ENCODE measurements at places on chromosomes 3 and 15.
A peak's percentile ranks its signal among the peaks of the same experiment; 100 is the strongest.

DNA sequence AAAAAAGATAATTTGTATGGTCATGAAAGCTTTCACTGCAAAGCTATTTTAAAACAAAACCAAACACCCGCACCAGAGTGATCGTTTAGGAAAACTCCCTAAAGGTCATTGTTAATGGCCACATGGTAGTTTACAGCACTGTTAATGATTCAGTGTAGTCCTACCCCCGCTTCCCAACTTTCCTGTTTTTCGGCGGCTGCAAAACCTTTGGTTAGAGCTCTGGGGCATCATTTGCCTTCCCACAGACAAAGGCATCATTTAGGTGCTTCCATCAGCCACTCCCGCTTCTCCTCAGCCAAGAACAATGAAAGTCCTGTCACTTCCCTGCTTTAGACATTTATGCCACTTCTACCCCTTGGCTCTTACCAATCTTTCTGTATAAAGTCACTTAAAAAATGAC, 10.6 kb downstream of the MELTF start:
- no peak for DNase-seq

DNA sequence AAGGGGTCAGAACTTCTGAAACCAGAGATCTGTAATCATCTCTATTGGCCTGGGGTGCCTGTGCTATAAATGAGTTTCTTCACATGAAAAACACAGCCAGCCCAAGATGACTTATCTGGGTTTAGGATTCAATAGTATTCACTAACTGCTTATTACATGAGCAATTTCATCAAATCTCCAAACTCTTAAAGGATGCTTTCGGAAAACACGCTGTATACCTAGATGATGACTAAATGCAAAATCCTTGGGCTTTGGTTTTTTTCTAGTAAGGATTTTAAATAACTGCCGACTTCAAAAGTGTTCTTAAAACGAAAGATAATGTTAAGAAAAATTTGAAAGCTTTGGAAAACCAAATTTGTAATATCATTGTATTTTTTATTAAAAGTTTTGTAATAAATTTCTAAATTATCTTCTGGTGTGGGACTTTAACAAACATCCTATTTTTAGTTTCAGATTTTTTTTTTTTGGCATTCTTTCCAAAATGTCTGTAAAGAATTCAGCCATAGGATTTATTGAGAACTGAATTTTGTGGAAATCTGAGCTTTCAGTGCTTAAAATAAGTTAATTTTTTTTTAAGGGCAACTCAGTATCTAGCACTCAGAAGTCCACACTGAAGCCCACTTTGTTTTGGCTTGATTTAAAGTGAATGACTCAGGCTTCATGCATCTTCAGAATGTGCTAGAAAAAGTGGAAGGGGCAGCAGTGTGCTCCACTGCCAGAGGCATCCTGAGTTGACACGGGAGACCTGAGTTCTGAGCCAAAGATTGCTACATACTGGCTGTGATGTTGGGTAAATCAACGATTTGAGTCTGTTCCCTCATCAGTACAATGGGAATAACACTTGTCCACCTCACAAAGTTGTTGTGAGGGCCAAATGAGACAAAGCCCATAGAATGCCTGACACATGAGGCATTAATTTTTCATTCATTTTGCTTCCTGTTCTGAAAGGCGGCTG, 18.7 kb downstream of the TMEM43 start:
- peak; percentile 44 for DNase-seq

GRCh38 chr3:150292891-150293290, 115.2 kb upstream of the TSC22D2 start:
- no peak for DNase-seq

- no peak for DNase-seq
Observed at GRCh38 chr3:122917412-122917811, 110.2 kb downstream of the SEMA5B start.

DNA sequence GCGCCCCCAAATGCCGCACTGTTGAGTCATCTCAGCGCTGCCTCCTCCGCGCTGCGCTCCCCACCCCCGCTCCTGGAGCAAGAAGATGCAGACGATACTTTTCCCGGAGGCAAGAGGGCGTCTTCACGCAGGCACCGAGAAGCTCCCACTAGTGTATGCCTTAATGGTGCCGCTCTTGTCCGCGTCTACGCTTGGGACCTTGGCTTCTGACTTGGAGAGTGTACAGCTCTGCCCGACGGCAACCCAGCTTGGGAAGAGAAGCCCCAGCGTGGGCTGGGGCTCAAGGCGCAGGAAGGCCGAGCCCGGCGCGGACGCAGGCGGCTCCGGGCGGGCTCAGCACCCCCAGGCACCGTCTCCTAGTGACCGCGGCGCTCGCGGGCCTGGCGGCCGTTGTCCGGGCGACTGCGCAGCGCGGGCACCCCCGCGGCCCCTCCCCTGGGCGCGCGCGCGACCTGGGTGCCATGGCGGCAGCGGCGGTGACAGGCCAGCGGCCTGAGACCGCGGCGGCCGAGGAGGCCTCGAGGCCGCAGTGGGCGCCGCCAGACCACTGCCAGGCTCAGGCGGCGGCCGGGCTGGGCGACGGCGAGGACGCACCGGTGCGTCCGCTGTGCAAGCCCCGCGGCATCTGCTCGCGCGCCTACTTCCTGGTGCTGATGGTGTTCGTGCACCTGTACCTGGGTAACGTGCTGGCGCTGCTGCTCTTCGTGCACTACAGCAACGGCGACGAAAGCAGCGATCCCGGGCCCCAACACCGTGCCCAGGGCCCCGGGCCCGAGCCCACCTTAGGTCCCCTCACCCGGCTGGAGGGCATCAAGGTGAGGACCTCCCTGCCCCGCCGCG, at the start of gene P4HTM:
P4HTM (plus strand) TSS at position 446 of the 840 bp plus-strand sequence; CDS start at position 462, 16 bp downstream.
- DNase-seq = peak; percentile 93

GRCh38 chr3:169847896-169848295, 21.8 kb downstream of the LRRC31 start:
- no peak for DNase-seq

DNA sequence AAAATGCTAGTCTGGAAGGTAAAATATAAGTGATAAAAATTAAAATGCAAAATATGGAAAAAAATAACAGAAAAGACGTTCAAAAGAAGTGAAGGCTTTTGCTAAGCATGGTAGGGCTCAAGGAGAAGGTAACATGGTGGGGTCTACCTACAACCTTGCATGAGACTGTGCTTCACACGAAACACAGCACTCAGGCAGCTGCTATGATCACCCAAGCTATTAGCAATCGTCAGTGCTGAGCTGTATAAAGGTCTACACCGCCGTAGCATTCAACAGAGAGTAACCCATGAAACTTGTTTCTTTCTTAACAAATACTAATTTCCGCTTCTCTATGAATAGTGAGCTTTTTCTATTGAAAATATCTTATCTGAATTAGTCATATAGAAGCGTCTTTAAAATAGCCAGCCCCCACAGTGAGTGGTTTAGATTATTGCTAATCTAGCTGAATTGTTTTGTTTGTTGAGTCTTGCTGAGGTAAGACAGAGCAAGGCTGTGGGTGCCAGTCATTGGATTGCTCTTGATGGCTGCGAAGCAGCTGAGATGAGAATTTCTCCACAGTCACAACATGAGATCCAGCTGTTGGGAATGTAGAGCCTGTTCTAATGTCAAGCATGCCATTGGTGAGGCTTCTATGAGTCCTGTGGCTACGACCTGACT, 230.0 kb downstream of the KLF13 start:
- DNase-seq = no peak

- peak; percentile 8 for DNase-seq
Observed at GRCh38 chr3:126131881-126132750, 48.2 kb upstream of the SLC41A3 start.

DNA sequence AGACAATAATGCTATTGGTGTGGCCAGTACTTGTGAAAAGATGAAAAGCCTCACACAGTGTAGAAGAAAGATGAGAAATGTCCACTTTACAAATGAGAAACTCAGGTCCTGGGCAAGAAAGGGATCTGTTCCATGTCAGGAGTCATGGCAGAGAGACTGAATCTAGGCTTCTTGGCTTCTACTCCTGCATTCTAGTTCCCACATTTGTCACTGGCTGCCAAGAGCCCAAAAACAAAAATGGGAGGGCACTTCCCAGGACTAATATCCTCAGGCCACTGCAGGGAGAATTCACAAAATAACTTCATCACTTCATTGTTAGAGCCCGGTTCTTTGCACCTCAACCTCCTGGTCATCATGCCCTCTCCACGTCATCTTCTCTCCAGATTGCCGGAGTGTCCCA, 337.5 kb downstream of the NTRK3 start:
- DNase-seq = no peak

DNA sequence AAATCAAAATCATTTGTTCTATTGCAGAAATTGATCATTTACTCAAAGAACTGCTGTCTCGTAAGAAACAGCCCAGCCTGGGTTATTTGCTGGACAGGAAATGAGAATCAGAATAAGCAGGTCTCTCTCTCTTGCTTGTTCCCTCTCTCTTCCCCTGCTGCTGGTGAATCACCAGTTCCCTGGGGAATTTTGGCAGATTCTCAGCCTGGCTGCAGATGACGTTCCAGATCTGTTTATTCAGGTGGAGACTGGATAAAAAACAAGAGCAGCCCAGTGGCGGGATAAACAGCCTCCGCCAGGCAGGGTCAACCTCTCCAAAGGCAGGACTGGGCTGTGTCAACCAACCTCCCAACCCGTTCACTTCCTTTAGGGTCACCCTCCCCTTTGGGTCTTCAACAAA, 72.1 kb downstream of the LRIG1 start:
- DNase-seq = peak; percentile 71

GRCh38 chr3:17070161-17070959, 185.6 kb downstream of the PLCL2 start:
- peak; percentile 43 for DNase-seq

- no peak for DNase-seq
Observed at GRCh38 chr3:190058521-190059241, 62.0 kb downstream of the P3H2 start.

DNA sequence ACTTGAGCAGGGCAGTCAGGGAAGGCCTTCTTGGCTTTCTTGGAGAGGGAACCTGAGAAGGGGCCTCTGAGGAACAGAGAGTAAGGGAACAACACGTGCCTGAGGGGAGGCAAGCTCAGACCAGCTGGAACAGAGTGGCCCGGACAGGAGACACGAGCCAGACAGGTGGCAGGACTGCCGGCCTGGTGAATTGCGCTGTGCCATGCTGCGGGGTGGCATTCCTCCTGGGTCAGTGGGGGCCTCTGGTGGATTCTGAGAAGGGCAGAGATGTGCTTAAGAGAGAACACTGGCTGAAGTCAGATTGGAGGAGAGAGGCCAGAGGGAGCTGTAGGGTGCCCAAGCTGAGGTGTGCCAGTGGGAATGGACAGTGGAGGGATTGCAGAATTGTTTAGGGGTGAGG, 4.9 kb downstream of the CHAC1 start:
- peak; percentile 55 for DNase-seq

GRCh38 chr15:62899090-62899493, 143.5 kb upstream of the TPM1 start:
- DNase-seq = no peak

DNA sequence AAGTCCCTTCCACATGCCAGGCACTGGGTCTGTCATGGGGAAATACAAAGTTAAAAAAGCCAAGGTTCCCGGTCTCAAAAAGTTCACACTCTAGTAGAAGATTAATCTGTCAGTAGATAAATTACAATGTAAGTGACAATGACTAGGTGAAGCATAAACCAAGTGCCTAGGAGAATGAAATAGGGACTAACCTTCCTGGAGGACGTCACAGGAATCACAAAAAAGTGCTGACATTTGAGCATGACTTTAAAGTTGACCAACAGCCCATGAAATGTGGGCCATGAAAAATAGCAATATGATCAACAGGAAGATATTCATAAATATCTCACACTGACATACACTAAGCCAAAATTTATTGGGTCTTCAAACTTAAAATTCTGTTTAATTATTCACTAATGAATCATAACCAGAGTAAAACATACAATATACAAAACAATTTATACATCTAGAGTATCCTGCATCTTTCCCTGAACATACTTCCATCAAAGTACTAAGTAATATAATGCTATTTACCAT, 20.0 kb downstream of the COPS2 start:
- no peak for DNase-seq

DNA sequence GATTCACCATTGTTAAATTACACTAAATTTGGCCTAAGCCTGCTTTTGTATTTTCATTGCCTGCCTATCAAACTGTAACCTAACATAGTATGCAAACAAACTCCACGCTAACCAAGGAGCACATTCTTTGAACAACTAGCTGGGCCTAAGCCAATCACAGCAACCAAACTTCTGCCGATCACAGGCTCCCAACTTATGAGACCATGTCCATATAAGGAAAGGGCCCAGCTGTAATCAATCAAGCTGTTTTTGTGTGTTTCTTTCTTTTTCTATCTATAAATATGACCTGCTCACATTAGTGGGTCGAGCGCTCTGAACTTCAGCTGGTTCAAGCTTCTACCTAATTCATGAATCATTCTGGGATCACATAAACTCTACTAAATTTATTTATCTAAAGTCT, 473.6 kb downstream of the SI start:
- no peak for DNase-seq

DNA sequence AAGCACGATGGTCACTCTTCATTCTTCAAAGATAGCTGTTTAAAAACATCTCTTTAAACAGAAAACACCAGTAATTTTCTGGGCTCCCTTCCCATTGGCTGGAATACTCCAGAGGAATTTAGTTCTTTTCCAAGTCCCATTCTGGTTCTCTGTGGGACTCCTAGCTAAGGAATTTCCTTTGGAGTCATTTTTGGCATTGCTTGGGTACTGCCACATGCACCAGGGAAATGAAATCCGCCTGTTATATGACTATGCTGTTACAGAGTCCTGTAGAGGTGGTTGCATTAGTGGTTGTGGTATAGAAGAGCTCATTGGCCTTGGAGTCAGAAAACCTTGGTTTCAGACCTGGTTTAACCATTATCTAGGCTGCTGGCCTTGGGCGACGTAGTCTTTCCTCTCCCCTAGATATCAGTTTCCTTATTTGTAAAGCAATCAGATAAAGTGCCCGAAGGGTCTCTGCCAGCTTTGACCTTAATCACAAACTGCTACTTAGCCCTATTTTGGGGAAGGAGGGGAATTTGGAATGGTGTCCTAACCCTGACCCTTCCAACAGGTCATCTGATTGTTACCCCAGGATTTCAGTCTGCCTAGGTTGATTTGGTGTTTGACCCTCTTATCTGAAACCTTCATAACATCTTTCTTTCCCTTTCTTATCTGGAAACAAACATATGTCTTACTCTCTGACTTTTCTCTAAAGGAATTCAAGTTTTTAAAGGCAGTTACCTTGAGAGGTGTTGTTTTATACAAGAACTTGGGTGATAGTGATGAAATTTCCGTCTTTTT, 13.4 kb downstream of the RTP1 start:
- no peak for DNase-seq

DNA sequence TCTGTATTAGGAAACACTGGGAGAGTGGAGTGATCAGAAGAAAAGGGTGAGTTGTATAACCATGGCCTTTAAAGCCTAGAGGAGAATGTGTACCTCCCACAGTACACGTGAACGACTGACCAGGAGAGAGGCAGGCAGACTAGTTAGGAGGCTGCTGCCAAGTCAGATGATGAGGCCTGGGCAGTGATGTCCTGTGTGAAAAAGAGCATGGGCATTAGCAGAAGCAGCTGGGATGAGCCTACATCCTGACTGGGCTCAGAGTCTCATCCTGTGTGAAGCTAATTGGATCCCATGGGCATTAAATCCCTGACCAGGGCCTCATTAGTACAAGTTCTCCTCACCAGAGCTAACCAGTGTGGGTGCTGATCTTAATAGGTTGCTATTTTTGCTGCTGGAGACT, 89.1 kb upstream of the SLC2A2 start:
- DNase-seq = no peak
